Activated CD4-positive, alpha-beta T cell treated with anti-CD3 and anti-CD28 coated beads, Interleukin-2, Interleukin-4, amounts not matched to agents 100 ng/mL and 50 ng/mL, durations not matched to agents 16 hours and 8 hours (primary cell): ENCODE measurements at places on chromosomes 13 and 19.

GRCh38 chr13:24360106-24360505 lies 50.7 kb downstream of the C1QTNF9 start:
- DNase-seq = no peak

DNA sequence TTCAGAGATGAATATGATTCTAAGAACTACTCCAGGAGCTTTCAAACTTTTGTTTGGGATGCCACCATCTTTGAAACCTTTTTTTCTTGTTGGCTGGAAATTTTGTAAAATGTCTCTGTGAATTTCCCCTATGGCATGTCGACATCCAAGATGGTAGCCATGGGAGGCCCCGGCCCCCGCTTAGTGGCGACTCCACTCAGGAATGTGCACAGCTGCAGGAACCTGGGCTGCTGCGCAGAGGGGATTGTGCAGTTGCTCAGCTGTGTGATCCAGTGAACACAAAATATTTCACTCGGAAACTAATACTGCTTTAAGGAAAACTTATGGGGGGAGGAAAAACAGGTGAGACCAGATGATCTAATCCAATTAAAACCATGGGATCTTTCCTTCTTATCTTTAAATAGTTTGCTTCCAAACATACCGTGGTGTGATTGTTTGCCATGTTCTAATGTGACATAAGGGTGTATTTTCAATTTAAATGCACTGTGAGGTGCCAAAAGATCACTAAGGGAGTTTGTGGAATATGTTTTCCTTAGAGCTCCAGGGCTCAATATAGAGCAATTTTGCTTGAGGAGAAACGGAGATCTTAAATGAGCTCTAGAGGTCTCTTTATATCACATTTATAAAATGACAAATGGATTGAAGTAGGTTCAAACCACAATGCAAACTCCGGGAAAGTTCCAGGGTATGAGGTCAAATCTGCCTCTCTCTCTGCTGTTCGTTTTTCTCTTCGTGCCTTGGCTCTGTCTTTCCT lies 497.7 kb downstream of the FGF9 start:
- no peak for DNase-seq

DNA sequence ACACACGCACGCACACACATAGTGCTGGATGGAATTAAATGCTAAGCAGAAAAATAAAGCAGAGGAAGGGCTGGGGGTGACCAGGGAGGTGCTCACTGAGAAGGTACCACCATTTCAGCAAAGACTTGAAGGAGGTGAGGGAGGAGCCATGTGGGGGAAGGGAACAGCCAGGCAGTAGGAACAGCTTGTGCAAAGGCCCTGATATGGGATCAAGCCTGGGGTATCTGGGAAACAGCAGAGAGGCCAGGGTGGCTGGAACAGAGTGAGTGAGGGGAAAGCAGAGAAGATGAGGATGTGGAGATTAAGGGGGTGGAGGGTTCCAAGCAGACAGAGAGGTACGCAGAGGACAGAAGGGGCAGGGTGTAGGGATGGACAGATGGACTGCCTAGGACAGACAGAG lies 25.2 kb downstream of the NOTCH3 start:
- no peak for DNase-seq

DNA sequence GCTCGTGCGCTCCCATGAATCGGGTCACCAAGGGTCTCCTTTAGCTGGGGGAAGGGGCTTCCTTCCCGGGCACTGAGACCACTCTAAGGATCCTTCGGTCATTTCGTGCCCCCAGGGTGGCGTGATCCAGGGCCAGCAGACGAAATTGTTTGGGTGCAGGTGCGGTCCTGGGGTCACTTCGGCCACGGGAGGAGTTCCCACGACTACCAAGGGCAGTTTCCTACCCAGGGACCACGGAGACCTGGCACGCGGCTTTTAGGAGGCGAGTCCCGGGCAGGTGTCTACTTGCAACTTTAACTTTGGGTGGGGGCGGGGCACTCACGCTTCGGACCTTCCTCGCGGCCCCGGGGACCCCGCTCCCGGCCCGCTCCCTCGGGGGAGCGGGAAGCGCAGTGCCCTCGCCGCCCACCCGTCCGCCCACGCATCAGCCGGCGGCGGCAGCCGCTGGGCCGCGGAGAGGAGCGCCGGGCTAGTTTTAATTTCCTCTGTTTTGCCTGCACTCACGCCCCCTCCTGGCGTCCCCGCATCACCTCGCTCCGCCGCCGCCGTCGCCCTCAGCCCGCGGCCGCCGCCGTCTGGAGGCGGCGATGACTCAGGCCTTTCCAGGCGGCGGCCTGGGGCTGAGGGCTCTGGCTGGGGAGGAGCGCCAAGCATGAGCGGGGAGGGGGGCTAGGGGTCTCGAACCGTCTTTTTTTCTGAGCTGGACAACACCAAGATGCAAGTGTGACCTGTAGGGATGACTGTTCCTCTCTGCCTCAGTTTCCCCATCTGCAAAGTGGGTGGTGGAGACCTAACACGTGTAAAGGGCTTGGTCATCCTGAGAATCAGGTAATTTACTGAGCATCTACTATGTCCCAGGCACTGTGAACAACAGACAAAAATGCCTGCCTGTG lies 21.8 kb downstream of the OLFM2 start:
- DNase-seq = peak; percentile 79

- DNase-seq = no peak
Measured at GRCh38 chr19:38172001-38172400, 52.0 kb downstream of the DPF1 start.

GRCh38 chr19:42184401-42184861 lies 33.0 kb downstream of the DEDD2 start:
- peak; percentile 76 for DNase-seq
